CD14-positive monocyte (primary cell): ENCODE measurements at places on chromosomes 7 and 10.

- peak overlapping the region; percentile 56 for H3K27ac ChIP-seq
- peak overlapping the region; percentile 41 for H3K4me3 ChIP-seq
- no peak for DNase-seq
- H3K27me3 ChIP-seq: no peaks in the 10 kb centered on the region
Observed at GRCh38 chr7:115183431-115184057, 261.6 kb downstream of the MDFIC start.

DNA sequence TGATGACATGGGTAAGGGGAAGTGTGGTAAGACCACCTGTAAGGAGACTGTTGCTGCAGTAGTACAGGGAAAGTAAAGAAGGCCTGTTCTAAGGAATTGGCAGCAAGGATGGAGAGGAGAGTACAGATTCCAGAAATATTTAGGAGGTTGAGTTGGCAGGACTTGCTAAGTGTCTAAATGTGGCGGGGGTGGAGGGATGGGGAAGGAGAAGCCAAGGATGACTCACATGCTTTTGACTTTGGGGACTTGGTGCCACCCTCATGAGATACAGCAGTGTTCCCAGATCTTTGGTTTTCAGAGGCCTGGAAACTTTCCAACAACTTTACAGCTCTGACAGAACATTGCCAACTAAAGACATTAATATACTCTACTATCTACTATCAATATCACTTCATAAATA lies 45.4 kb downstream of the CDK6 start:
- peaks cover 6% of the 10 kb centered on the region for H3K4me1 ChIP-seq
- DNase-seq: no peak
- H3K27me3 ChIP-seq: no peaks in the 10 kb centered on the region
- H3K27ac ChIP-seq: no peak overlapping the region
- H3K36me3 ChIP-seq: no peaks in the 10 kb centered on the region

GRCh38 chr10:97584060-97584797 lies at the start of gene HOGA1:
HOGA1 (plus strand) TSS chr10:97584389; CDS start chr10:97584704, 315 bp downstream.
- no peaks in the 10 kb centered on the region for H3K4me1 ChIP-seq
- no peaks in the 10 kb centered on the region for H3K36me3 ChIP-seq
- no peak within 1 kb of the TSS for H3K4me3 ChIP-seq
- no peak for DNase-seq

DNA sequence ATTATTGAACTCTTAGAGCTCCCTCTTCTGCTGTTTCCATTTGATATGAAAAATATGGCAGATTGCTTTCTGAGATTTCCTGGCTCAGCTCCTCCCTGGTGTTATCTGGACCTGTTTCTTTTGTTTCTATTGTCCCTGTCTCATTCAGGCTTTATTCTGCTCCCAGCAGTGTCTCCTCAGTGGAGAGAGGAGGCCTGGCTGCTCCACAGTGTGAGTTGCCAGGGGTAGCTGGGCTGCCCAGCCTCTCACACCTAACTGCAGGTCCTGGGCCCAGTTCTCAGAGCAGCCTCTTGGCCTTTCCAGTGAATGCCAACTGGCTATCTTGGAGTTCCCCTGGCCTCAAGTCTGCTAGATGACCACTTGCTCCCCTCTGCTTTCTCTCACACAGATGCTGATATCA lies 127.0 kb downstream of the VPS41 start:
- no peak for DNase-seq
- H3K27ac ChIP-seq: no peak overlapping the region
- H3K4me1 ChIP-seq: no peaks in the 10 kb centered on the region
- H3K4me3 ChIP-seq: no peak overlapping the region
- H3K27me3 ChIP-seq: no peaks in the 10 kb centered on the region
- H3K36me3 ChIP-seq: peaks cover 57% of the 10 kb centered on the region

- peak; percentile 23 for DNase-seq
- H3K27ac ChIP-seq: no peak overlapping the region
- no peak overlapping the region for H3K4me3 ChIP-seq
- no peaks in the 10 kb centered on the region for H3K27me3 ChIP-seq
- H3K4me1 ChIP-seq: peaks cover 6% of the 10 kb centered on the region
Observed at GRCh38 chr10:3986493-3987142, 201.6 kb upstream of the KLF6 start.

DNA sequence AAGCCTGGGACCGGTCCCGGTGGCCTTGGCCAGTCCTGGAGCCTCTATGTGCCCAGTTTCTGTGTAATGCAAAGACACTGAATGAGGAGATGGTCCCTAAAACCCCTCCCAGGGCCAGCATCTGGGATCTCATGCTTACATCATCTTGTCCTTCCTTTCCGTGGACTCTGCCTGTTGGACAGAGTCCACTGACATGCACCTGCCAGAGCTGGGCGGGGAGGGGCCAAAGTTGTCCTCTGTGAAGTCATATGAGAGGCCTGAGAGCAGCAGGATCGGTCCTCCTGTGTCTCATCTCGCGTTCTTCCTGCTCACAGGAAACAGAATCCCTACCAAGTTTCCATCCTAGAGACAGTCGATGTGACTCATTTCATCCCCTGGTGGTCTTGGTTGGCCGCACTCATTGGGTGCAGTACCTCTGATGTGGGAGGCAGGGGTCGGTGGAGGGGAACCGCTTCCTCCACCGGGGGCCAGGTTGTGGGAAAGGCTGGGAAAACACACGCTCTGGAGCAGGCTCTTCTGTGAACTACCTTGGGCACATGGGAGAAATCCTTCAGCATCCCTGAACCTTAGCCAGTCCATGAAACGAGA lies 389.6 kb upstream of the PODXL start:
- H3K4me3 ChIP-seq: no peak overlapping the region
- H3K27me3 ChIP-seq: peaks cover 14% of the 10 kb centered on the region
- H3K4me1 ChIP-seq: no peaks in the 10 kb centered on the region
- no peaks in the 10 kb centered on the region for H3K36me3 ChIP-seq
- DNase-seq: no peak

- DNase-seq: no peak
- no peak overlapping the region for H3K4me3 ChIP-seq
- no peaks in the 10 kb centered on the region for H3K36me3 ChIP-seq
- no peaks in the 10 kb centered on the region for H3K27me3 ChIP-seq
Observed at GRCh38 chr10:33819206-33819605, 484.7 kb upstream of the NRP1 start.

DNA sequence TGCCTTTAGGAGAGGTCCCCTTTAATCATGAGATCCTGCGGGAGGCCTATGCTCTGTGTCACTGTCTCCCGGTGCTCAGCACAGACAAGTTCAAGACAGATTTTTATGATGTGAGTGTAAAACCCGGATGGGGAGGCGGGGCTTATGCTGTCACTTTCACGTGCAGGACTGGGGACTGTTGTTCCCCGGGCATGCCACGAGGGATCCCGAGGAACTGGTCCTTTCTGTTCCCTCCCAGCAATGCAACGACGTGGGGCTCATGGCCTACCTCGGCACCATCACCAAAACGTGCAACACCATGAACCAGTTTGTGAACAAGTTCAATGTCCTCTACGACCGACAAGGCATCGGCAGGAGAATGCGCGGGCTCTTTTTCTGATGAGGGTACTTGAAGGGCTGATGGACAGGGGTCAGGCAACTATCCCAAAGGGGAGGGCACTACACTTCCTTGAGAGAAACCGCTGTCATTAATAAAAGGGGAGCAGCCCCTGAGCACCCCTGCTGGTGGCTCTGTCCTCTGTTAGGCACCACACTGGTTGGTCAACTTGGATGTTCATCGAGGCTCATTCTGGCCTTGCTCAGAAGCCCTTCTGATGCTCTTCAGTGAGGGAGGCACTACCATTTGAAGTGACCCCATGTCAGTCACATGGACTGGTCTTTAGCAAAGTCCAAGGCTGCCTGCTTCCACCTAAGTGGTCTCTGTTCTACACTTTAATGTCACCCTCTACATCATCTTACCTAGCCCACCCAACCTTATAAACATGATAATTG lies 2.8 kb downstream of the COPS6 start:
- no peak for DNase-seq
- peaks cover 14% of the 10 kb centered on the region for H3K4me1 ChIP-seq
- H3K27ac ChIP-seq: no peak overlapping the region
- no peak overlapping the region for H3K4me3 ChIP-seq
- peaks cover 65% of the 10 kb centered on the region for H3K36me3 ChIP-seq
- no peaks in the 10 kb centered on the region for H3K27me3 ChIP-seq

GRCh38 chr7:23347033-23347681 lies 48.0 kb downstream of the MALSU1 start:
- peaks cover 12% of the 10 kb centered on the region for H3K4me1 ChIP-seq
- peak overlapping the region; percentile 49 for H3K4me3 ChIP-seq
- no peaks in the 10 kb centered on the region for H3K27me3 ChIP-seq
- H3K36me3 ChIP-seq: no peaks in the 10 kb centered on the region
- peak overlapping the region; percentile 39 for H3K27ac ChIP-seq
- DNase-seq: peak; percentile 5

DNA sequence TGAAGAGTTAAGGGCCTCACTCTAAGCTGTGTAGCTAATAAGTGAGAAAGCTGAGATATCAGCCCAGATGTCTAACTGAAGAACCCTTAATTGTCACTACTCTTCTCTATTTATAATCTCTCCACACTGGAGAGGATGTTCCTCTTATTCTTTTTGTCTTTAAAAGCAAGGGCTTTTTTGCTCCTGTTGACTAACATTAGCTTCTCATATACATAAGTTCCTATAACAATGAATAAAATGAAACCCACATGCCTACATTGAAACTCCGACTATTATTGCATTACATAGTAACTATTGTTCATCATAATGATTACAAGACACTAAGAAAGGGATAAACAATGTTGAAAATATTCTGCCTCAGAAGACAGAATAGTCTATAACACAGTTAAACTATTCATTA lies 67.1 kb downstream of the GNAT3 start:
- H3K4me3 ChIP-seq: peak overlapping the region; percentile 55
- DNase-seq: peak; percentile 14
- peaks cover 90% of the 10 kb centered on the region for H3K4me1 ChIP-seq
- H3K27ac ChIP-seq: no peak overlapping the region
- H3K27me3 ChIP-seq: no peaks in the 10 kb centered on the region
